Glutamatergic neuron (in vitro differentiated cells): ENCODE measurements at places on chromosomes 1 and 21. TPM values are rescaled to one million over a fixed set of nuclear protein-coding genes. Genes with fewer than 3 reads are reported as not detected.

DNA sequence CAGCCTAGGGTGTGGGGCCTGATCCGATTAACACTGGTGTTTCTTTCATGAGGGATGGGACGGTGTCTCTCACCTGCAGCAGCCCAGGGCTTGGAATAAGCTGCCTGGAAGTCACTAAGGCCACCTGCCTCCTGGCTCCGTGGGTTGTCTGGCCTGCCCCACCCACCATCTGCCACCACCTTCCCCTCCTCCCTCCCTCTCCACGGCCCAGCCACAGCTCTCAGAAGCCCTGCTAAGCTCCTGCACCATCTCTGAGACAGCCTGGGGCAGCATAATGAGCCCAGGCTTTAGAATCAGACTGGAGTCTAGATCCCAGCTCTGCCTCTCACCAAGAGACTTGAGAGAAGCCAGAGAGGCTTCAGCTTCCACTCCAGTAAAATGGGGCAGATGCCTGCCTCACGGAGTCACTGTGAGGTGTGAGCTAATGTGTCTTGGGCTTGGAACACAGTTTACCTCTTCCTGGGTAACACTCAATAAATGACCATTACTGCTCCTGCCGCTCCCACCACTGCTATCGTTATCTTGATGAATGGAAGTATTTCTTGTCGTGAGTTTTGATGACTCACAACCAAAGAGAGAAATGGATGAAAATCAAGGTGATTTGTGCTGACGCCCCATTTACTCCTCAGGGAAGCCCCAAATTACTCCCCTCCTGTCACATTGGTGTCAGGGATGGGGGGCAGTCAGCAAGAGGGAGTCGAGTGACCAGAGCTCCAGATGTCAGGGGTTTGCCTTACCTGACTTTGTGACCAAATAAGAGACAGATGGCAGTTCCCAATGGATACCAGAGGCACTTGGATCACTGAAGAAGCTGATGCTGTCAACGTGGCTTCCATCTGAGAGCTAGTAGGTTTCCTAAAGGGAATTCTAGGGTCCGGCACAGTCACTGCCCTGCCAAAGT lies 23.5 kb upstream of the C1QA start:
- peak overlapping the region; percentile 99 for H3K27ac ChIP-seq
- DNase-seq: peak; percentile 76
- H3K27me3 ChIP-seq: peaks cover 19% of the 10 kb centered on the region
- peak overlapping the region; percentile 71 for H3K4me3 ChIP-seq

- H3K4me1 ChIP-seq: no peaks in the 10 kb centered on the region
- no peak overlapping the region for H3K4me3 ChIP-seq
- H3K27me3 ChIP-seq: peaks cover 9% of the 10 kb centered on the region
- H3K36me3 ChIP-seq: peaks cover 3% of the 10 kb centered on the region
- no peak for DNase-seq
Measured at GRCh38 chr1:202007304-202007703, 3.1 kb upstream of the ELF3 start.

DNA sequence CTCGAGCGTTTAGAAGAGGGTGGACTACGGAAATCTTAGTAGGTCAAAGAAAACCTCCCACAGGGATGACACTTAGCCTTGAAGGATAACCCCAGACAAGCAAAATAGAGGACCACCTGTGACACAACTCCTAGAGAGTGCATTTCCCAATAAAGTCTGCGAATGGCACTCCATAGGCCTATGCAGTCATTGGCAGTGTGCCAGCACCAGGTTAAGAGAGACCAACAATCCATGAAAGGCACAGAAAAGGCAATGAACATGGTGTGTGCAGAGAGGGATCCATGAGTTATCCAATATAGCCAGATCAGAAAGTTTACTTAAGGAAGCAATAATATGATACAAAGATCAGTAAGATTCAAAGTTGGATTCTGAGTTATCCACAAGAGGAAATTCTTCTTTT lies 45.2 kb upstream of the FMO2 start:
- H3K27me3 ChIP-seq: no peaks in the 10 kb centered on the region
- H3K4me3 ChIP-seq: no peak overlapping the region
- H3K4me1 ChIP-seq: peaks cover 11% of the 10 kb centered on the region
- no peak overlapping the region for H3K27ac ChIP-seq
- H3K36me3 ChIP-seq: no peaks in the 10 kb centered on the region
- DNase-seq: no peak

Gene CTTNBP2NL
- 66.2 TPM for total RNA-seq

Gene IFT25
- total RNA-seq: 11.3 TPM

Gene KIF26B
- 2.4 TPM for total RNA-seq

Gene KCNH1
- 7.8 TPM for total RNA-seq

Gene PPP1R15B
- 45.3 TPM for total RNA-seq

Gene ALPL
- 10.0 TPM for total RNA-seq
